ENCODE measurements at places on chromosomes 2 and 18.

DNA sequence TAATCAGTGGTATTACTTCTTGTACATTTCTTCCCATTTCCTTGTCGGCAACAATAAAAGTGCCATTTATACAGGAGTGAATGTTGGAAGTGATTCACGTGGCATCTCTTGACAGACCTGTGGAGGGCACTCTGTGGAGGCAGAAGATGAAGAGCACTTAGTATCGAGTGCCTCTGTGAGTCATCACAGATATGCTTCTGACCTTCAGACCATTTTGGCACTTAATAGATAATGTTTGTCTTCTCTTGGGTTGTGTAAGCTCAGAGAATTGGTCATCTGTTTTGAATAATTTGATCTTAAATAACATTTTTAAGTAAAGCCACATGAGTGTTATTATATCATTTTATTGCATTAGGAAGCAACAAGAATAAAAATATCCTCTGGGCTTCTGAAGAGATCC, 305.5 kb downstream of the PTPRM start:
- peak; percentile 10 for DNase-seq

DNA sequence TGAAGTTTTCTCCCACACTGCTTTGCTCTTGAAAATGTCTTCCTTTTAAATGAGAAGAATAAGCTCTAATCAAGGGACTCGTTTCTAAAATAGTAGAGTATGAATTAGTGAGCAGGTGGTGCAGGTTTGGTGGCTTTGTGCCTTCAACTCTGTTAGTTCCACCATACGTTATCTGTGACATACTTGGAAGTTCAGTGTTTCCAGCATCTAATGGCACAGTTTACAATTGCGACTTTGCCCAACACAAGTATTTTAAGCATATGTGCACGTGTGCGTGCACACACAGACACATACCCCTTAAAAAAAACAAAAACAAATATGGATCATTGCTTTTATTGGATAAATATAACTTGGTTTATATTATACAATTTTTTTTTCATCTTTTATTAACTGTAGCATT, 111.8 kb downstream of the RAB3GAP1 start:
- DNase-seq, result no peak

- no peak for DNase-seq
Observed at GRCh38 chr2:109558076-109558882, 55.5 kb downstream of the SEPTIN10 start.

- DNase-seq, result no peak
Observed at GRCh38 chr2:12302140-12302539, 414.6 kb upstream of the TRIB2 start.

GRCh38 chr2:236546561-236547002, 23.0 kb upstream of the ACKR3 start:
- DNase-seq, result no peak

DNA sequence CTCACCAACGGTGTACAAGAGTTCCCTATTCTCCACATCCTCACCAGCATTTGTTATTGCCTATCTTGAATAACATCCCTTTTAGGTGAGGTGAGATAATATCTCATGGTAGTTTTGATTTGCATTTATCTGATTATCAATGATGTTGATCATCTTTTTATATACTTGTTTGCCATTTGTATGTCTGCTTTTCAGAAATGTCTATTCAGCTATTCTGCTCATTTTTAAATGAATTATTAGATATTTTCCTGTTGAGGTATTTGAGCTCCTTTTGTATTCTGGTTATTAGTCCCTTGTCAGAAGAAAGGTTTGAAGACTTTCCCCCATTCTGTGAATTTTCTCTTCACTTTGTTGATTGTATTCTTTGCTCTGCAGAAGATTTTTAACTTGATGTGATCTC, 695.5 kb upstream of the DDX18 start:
- DNase-seq, result no peak

DNA sequence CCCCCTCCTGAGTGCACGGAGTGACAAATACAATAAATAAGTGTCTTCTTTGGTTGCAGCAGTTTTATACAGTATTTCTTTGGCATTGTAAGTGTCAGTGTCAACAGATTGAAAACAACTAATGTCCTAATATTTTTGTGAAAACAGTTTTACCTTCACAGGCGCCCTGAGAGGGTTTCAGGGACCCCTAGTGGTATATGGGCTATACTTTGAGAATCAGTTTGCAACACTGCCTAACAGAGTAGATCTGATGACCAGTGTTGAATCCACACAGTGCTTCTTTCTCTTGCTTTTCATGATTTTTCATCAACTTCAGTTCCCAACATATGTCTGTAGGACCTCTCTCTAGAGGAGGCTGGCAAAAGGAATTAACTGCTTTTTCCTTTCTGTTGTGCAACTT, 162.2 kb downstream of the PRPF40A start:
- no peak for DNase-seq

GRCh38 chr2:193482557-193482956, 1287.8 kb upstream of the TMEFF2 start:
- no peak for DNase-seq

DNA sequence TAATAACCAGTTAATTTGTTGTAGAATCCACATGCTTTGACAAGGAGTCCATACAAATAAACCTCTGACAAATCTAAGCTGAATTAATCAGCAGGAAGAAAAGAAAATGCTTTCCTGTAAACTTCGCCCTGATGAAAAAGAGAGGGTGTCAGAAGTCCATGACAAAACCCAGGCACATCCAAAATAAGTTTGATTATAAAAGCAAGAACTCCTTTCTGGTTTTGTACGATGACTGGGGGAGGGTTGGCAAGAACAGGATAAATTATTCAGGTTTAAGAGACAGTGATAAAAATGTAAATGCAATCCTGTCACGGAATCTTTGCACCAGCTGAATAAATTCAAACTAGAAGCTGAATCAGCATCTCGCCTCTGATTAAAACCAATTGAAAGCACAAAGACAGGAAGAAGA, 469.2 kb upstream of the TNP1 start:
- DNase-seq, result no peak

DNA sequence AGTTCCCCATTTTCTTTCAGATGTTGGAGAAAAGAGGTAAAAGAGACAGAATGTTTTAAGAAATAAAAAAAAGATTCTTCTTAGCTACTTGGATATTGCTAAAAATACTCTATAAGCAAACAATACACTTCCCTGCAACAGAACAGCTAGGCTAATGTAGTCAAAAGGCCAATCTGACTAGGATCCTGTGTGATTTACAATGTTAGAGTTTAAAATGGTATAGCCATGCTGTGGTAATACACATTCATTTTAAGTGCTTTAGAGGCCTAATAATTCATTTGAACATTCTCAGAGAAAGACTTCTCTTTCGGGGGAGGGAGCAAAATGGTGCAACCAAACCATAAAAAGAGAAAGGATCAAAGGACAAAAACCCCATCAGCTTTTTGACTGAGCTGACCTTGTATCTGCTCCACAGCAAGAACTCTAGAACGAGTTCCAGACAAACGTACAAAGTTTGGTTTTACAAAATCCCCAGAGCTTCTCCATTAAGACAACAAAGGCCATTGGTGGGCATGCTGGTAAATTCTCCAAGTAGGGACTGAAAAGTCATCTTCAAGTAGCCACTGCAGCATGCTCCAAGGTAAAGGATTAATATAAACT, 200.2 kb downstream of the STK39 start:
- DNase-seq, result no peak

DNA sequence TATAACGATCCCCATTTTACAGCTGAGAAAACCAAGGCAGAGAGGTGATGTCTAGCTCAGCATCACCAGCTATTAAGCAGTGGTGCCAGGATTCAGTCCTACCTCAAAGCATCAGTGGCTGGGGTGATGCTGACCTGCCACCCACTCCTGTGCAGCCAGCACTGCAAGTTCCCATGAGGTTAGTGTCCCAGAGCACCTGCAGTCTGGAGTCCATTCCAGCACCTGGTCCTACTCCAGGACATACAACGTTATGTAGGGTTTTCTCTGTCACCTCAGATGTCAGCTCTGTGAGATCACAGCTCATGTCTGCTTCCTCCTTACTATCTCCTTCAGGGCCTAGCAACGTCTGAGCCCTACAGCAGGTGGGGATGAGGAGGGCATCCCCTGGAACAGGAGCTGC, 328.0 kb upstream of the HS6ST1 start:
- DNase-seq, result no peak

DNA sequence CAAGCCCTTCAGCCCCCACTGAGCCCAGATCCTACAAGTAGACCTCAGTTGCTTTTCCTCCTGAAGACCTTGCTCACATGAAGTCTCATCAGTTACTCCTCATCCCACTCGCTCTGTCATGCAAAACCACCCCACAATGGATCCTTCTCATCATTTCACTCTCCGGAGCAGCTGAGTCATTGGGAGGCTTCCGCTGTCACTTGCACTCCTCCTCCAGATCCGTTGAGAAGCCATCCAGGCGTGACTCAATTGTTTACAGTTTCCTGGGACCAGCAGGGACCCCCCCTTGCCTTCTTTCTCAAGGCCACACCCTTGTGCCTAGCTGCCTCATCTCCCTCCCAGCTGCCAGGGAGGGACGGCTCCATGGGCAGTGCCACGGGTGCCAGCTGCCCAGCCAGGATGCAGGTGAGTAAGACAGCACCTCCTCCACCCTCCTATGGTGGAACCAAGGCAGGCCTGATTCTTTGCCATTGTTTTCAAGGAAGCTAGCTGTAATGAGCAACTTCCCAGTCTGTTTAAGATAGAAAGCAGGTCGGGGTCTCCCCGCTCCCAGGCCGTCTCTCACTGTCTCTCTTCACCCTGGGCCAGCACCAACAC, 16.3 kb downstream of the GPR55 start:
- peak; percentile 9 for DNase-seq

DNA sequence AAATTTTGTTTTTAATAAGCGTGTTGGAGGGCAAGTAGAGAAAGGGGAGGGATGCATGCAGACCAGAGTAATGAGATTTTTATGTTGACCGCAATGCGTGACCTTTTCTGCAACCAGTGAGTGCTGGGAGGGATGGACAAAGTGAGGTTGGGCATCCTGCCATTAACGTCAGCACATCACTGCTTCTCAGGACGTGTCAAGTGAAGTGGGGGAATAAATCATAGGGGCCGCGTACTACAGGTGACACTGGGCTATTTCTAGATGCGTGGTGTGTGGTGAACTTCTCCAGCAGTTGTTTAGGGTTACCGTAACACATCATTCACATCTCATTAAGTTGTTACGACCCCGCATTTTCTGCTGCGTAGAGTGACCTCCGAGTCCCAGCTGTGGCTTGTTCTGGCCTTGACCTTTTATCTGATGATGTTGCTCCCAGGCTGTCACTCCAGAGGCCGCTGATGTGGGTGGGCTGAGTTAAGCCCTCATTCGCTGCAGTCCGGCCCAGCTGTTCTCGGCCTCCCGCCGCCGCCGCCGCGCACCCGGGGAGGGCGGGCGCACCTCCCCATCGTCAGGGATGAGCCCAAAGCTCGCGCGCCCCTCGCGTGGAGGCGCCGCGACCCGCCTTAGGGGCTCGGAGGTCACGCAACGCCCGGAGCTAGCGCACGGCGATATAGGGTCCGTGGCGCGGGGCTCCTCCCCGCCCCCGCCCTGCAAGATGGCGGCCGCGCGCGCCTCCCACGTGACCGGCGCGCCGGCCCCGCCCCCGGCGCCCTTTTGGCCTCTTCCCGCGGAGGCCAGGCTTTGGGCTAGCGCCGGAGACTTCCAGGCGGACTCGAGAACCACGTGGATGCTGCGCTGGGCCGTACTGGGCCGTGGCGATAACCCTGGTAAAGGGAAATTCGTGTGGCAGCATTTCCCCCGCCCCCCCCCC, 3.5 kb downstream of the ZCCHC2 start:
- peak; percentile 33 for DNase-seq

GRCh38 chr2:235106874-235107639, 155.2 kb downstream of the SH3BP4 start:
- DNase-seq, result no peak

DNA sequence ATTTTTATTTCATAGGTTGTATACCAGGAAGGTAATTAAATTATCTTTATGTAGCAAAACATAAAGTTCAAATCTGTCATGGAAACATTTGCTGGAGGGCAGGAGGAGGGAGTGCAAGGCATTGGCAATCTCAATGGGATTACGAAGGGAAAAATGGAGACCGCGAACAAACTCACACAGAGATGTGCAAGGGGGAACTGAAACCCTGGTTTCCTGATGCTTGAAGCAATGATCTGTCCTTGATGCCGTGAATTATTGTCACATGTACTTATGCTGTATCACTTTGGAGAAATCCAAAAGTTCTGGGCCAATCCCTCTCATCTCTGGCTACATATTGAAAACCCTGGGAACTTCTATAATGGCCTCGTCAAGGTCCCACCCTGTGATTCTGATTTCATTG, 65.0 kb upstream of the MFF start:
- DNase-seq, result no peak

- DNase-seq, result no peak
Observed at GRCh38 chr2:119267604-119268003, 44.0 kb downstream of the STEAP3 start.

Measured in NCI-H187 (cell line).